ENCODE measurements at places on chromosomes 7 and 10.

DNA sequence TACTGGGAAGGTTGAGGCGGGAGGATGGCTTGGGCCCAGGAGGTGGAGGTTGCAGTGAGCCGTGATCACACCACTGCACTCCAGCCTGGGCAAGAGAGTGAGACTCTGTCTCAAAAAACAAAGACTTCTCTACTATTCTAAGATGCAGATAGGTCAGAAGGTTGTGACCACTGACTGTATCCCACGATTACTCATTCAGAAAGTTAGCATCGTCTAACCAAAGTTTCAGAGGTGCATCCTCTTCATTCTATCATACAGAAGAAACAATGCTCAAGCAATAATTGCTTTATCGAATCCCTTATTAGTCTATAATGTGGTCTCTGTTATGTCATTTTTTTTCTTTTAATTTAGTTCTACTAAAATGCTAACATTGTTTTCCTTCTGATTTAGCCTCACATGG, 348.7 kb upstream of the LRGUK start:
- DNase-seq = no peak

DNA sequence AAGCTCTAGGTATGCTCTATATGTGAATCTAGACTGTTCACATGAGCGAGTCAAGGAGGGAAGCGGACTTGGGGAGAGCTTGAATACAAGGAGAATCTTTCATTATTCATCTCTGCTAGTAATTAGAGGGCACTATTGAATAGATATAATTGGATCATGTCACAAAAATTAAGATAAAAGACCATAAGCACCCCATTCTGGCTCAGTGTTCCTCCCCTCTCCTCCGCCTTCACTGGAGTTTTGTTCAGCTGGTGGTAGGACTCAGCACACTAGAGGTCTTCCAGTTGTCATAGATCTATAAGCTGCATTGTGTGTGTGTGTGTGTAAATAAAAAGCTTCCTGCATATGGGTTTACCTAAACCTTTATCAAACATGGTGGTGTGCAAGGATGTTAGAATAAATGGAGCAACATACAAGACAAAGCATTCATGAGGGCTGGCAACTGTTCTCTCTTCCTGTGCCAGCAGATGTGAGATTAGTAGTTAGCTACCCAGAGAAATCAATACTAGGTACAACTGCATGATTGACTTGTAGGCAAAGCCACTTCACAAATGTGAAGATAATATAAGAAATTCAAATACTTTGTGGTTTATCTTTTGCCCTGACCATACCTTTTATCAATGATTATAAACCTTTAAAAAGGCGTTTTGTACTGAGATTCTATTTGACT, 142.6 kb downstream of the CREB5 start:
- DNase-seq = no peak

- no peak for DNase-seq
These were observed 148.4 kb downstream of the TPST1 start for GRCh38 chr7:66353547-66353946.

GRCh38 chr7:48473205-48473865, 302.1 kb downstream of the ABCA13 start:
- DNase-seq = no peak

DNA sequence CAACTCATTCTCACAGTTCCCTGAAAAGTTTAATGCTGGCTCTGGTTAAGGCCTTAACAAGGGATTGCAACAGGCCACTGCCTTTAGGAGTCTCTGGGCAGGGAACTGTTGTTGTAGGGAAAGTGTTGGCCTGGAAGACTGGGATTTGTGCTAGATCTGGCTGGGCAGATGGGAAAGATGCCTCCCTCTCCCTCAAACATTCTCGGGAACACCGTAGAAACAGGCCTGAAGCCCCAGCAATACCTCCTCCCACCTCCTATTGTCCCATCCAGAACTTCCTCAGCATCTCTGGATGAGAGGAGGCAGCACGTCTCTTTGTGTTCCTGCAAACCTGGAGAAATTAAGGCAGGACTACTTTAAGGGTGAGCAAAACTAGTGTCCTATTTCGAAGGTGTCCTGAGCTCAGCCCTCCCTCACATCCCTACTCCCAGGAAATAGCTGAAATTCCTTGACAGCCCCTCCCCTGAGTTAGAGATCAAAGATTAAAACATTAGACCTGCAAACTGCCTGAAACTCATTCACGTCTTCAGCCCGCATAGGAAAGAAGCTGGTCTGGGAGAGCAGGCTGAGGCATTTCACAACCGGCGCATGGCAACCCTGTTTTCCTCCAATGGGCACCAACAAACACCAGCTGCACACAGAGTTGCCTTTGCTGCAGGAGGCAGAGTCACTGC, 10.9 kb upstream of the MAP3K8 start:
- no peak for DNase-seq

GRCh38 chr10:125156739-125157480, 3.5 kb downstream of the CTBP2 start:
- DNase-seq = no peak

DNA sequence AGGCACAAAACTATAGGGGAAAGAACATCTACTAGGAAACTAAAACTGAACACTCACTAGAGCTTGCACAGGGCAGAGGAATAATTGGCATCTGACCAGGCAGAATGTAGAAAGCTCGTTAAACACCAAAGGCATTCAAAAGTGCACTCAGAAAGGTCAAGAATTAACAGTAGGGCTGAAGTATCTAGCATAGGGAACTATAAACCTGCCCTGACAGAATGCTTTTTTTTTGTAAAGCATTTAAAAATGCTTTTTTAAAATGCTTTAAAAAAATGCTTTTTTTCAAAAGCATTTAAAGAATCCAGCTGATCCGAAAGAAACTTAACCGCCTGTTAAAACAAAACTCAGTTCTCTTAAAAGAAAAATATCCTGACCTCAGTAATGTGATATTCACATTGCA, 74.6 kb upstream of the EGFR start:
- no peak for DNase-seq

All from NCI-H2171 (cell line).